ENCODE measurements at places on chromosomes 5 and 9.

GRCh38 chr5:61401726-61402125 lies 69.7 kb downstream of the ZSWIM6 start:
- no peaks in the 10 kb centered on the region for H3K27me3 ChIP-seq
- peaks cover 64% of the 10 kb centered on the region for H3K4me1 ChIP-seq
- H3K27ac ChIP-seq: peak overlapping the region; percentile 90
- DNase-seq: no peak
- H3K4me3 ChIP-seq: no peak overlapping the region
- peaks cover 5% of the 10 kb centered on the region for H3K36me3 ChIP-seq

- H3K27ac ChIP-seq: no peak overlapping the region
- peaks cover 1% of the 10 kb centered on the region for H3K27me3 ChIP-seq
- DNase-seq: no peak
- no peaks in the 10 kb centered on the region for H3K36me3 ChIP-seq
- peaks cover 13% of the 10 kb centered on the region for H3K4me1 ChIP-seq
Observed at GRCh38 chr9:89532944-89533343, 35.0 kb upstream of the SEMA4D start.

- peaks cover 8% of the 10 kb centered on the region for H3K4me1 ChIP-seq
- no peak for DNase-seq
- no peak overlapping the region for H3K4me3 ChIP-seq
Observed at GRCh38 chr5:170305646-170306025, 8.1 kb upstream of the LCP2 start.

DNA sequence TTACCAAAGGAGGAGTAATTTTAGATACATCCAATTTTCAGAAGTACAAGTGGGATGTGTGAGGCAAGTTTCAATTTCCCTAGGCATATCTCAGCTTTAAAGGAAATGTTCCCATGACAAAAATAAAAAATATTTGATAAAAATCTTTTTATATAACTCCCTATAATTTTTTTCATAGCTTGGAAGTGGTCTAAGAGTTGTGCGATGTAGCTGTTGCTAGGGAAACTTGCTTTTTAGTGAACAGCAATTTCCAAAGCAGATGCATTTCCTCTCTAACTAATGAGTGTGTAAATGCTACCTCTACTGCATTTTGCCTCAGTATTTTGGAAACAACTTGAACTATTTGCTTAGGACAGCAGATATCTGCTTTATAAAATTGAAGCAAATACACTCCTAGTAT lies 39.6 kb downstream of the MACIR start:
- no peak overlapping the region for H3K4me3 ChIP-seq
- no peaks in the 10 kb centered on the region for H3K27me3 ChIP-seq
- H3K36me3 ChIP-seq: no peaks in the 10 kb centered on the region

GRCh38 chr5:169694091-169694625 lies 57.1 kb downstream of the DOCK2 start:
- no peak for DNase-seq
- peaks cover 63% of the 10 kb centered on the region for H3K27me3 ChIP-seq
- no peaks in the 10 kb centered on the region for H3K4me1 ChIP-seq
- H3K36me3 ChIP-seq: no peaks in the 10 kb centered on the region

- H3K27ac ChIP-seq: peak overlapping the region; percentile 94
- H3K27me3 ChIP-seq: no peaks in the 10 kb centered on the region
- H3K4me3 ChIP-seq: no peak overlapping the region
- H3K4me1 ChIP-seq: peaks cover 32% of the 10 kb centered on the region
- H3K36me3 ChIP-seq: no peaks in the 10 kb centered on the region
- DNase-seq: no peak
Observed at GRCh38 chr9:94159069-94159939, 75.0 kb downstream of the PTPDC1 start.

Measured in mesothelial cell of epicardium (in vitro differentiated cells).